ENCODE measurements at places on chromosomes 4 and X.

- no peak for DNase-seq
These were observed 81.2 kb downstream of the SHISA3 start for GRCh38 chr4:42478509-42478908.

DNA sequence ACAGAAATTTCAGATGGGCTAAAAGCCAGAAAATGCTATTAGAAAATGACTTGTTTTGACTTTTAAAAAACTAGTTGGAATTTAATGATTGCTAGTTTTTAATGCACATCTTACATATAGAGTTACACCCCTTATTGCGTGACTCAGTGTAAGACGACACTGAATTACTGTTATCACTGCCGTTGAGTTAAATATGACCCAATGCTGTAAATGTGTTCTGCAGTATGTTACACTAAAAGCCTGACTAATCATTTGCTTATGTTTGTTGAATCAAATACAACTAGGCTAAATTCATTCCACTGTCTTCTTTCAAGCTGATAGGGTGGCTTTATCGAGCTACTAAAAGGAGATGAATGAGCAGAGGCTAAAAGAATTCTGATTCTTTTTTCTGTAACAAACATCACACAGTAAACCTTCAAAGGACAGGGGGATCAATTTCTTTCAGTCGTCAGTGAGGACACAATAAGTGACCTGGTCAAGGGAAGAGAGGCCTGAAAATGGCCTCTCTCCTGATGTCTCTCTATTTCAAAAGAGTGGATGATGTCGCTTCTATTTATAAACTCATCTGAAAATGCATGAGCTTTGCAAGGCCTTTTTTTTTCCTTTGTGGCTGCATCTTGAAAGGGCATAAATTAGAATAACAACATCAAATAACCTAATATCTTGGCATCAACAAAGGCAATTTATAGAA lies 142.2 kb upstream of the KCNIP4 start:
- no peak for DNase-seq

DNA sequence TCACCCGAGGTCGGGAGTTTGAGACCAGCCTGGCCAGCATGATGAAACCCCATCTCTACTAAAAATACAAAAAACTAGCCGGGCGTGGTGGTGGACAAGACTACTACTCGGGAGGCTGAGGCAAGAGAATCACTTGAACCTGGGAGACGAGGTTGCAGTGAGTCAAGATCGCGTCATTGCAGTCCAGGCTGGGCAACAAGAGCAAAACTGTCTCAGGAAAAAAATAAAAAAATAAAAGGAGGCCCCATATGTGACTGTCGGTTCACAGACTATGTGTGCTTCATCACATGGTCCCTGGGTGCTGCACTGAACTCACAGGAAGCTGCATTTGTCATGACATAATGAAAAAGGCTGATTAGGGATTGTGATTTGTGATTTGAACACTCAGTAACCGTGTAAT lies 6.4 kb downstream of the TRIML1 start:
- DNase-seq = no peak

DNA sequence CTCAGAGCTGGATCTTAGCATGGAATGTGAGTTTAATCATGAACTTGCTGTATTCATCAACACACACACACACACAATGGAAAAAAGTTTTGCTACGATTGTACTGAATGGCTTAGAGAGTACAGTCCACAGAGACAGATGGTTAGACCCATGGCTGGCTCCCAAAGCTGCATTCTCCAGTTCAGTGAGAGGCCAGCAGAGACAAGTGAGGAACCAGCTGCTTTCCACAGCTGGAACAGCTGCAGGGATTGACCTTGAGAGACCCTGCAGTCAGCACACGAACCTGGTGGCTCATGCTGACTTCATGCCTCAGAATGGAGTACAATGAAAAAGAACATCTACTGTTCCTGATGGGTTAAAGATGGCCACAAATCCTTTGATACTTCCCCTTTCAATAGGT lies 94.5 kb downstream of the DHX15 start:
- no peak for DNase-seq

GRCh38 chr4:19381068-19381467 lies 870.6 kb upstream of the SLIT2 start:
- DNase-seq = no peak

DNA sequence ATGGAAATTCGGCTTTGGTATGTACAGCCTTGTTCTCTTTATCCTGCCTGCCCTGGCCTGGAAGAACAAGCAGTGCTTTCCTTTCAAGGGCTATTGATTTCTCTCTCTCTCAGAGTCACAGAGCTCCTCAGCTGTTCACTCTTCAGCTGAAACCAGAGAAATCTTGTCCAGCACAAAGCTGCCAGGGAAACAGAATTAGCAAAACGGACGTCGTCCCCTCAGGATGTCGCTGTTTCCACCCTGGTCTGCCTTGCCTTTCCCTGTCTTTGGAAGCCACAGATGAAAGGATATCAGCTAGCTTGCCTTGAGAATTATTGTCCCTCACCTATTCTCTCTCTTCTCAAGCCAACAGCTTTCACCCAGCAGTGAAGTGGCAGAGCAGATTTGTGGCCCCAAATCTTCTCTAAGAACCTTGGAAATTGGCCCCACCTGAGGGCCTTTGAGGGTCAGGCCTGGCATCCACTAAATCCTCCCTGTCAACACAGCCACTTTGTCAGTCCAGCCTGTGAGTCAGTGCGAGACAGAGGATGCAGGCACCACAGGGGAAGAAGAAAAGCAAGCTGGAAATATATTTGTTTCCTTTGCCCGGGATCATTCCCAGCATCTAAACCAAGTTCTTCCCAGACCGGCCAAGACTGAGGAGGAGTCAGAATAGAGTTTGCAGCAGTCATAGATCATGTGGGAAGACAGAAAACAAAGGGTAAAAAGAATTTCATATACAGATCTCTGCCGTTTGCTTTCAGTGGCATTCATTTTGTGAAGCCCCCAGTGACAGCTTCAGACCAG lies 63.8 kb upstream of the MTM1 start:
- no peak for DNase-seq

DNA sequence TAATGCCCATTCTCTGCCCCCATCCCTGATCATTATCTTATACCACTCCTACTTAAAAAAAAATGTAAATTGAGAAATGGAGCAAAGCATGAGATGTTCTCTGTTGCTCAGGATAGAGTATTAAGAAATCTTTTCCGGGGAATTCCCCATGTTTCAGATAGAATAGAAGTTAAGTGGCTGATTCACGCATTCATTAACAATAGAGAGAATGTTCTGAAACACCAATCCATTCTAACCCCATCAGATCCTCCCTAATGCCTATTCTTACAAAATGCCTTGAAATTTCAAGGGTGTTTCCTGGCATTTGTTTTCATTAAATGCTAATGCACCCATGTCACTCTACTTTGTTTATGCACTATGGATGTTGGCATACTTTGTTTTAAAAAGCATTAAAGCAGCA lies 101.1 kb downstream of the AREG start:
- DNase-seq = no peak

DNA sequence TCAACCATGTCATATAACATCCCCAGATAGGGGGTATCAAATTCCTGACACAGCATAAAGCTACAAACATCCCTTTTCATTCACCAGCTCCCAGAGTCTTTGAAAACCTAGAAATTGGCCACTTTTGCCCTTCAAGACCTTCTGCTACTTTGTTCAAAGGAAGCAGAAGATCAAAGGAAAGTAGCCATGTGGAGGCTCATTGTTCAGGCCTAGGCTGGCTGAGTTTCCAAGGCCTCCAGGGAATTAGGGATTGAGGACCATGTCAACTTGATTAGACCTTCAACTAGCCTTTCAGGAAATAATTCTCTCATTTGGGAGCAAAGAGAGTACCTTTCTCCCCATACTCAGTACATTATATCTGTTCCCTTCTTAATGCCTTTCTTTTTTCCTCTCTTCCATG lies 66.8 kb upstream of the ATXN3L start:
- DNase-seq = no peak

DNA sequence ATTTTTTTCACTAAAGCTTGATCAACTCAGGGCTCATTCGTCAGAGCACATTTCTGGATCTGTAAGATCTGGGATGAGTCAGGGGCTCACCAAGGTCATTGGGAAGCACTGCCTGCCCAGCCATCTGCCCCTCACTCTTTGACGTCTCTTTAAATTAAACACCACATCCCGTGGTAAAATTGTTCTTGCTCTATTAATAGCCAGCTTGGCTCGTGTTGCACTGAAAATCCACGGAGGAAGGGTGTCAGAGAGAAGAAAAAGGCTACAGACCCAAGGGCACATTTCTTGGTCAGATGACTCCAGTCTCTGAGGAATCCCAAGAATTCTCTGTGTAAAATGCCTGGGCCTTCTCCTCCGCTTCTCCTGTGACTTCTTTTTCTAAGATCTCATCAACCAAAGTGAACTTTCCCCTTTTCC lies 45.7 kb upstream of the GATB start:
- DNase-seq = no peak

DNA sequence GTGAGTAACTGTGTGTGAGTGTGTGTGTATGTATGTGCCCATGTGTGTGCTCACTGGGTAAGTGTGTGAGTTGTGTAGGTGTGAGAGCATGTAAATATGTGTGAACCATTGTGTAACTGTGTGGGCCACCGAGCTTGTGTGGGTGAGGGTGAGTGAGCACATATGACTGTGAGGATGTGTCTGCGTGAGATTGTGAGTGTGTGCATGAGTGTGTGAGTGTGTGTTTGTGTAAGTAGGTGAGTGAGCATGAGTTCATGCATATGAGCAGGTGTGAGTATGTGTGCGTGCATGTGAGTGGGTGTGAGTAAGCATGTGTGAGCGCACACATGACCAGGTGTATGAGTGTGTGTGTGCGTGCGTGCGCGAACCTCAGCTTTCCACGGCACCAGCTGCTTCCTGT lies 1.4 kb upstream of the ATP2B3 start:
- no peak for DNase-seq

GRCh38 chrX:13647709-13648212 lies 5.2 kb upstream of the TCEANC start:
- peak; percentile 54 for DNase-seq

DNA sequence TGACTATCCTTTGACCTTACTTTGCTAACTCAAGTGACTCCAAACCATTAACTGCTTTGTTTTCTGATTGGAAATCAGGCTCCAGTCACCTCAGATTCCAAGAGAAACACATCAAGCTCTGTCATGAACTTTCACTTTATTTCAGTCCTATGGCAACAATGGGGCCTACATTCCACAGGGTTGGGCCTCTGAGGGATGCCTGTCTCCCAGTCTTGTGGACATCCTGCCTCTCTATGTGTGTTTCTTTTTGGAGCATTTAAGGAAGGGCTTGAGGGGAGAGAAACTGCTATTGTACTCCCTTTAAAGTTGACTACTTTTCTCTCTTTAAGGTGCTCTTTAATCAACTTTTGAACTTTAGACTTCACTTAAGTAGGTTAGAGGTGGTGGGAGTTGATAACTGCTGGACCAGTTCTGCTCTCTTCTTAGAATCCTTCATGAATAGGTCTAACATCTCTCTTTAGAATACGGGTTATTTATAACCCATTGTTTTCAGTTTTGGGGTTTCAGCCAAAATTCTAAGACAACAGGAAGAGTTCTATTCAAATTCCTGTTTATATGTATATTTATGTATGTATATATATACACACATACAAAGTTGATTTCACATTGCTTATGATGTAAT lies 274.3 kb upstream of the NR3C2 start:
- DNase-seq = no peak

DNA sequence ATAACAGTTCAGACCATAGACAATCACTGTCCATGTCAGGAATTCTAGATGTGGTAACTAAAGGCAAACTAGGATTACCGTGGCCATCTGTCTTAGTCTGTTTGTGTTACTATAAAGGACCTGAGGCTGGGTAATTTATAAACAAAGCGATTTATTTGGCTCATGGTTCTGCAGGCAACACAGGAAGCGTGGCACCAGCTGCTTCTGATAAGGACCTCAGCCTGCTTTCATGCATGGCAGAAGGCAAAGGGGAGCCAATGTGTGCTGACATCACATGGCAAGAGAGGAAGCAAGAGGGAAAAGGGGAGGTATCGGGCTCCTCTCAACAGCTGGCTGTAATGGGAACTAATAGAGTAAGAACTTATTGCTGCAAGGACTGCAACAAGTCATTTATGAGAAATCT lies 376.7 kb downstream of the GPM6A start:
- DNase-seq = peak; percentile 34

DNA sequence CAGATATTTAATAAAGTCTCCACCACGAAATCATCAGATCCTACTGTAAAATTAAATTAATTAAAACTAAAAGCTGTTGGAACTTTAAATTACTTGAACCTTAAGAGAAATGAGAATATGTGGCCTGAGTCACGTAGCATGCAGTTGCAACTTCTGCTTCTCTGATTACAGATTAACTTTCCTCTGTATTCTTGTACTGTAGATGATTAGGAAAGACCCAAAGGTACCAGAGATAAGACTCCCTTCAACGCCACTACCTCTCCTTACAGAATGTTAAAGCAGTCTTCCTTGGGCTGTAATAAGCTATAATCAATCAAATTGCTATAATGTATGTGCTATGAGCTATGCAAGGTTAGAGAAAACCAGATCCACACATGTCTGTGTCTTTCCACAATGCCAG lies 47.9 kb downstream of the FAM13A start:
- no peak for DNase-seq

DNA sequence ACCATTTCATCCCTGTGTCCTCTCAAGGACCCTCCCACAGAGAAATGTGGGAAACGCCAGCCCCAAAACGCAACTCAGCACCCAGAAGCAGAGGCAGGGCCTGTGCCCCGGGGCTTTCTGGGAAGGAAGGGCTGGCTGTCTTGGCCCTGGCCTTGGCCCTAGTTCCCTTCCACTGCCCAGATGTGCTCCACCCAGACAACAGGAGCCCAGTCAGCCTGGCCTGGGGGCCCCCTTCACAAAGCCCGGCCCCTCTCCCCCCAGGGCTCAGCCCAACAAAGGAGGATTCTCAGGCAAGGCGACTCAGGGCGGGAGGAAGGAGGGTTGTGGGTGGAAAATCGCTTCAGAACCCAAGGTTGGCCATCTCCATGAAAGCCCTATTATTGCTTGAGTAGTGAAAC lies 82.5 kb downstream of the PJA1 start:
- DNase-seq = no peak

- DNase-seq = no peak
These were observed 7.6 kb downstream of the MAD2L1 start for GRCh38 chr4:120059036-120059435.

- DNase-seq = no peak
These were observed 367.8 kb upstream of the SLC7A11 start for GRCh38 chr4:138609943-138610350.

DNA sequence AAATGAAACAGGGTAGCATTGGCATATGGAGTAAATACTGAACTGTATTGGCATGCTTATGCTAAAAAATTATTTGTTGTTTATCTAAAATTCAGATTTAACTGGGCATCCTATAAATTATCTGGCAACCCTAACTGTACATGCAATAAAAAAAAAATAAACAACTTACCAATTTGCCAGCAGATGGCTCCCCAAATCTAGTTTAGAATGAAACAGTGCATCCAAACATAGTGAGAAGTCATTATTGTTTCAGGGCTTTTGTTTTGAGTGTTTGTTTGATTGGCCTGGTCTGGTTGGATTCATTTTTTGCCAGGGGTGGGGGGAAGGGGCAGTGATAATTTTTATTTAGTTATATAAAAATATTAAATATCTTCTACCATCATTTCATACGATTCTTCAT lies 12.8 kb upstream of the NSUN7 start:
- no peak for DNase-seq

GRCh38 chr4:2794486-2795299 lies 1.8 kb downstream of the SH3BP2 start:
- DNase-seq = peak; percentile 91

All from Right ventricle myocardium inferior (tissue), 1 donor.